H7 (cell line): ENCODE measurements at places on chromosomes 11 and 22.

DNA sequence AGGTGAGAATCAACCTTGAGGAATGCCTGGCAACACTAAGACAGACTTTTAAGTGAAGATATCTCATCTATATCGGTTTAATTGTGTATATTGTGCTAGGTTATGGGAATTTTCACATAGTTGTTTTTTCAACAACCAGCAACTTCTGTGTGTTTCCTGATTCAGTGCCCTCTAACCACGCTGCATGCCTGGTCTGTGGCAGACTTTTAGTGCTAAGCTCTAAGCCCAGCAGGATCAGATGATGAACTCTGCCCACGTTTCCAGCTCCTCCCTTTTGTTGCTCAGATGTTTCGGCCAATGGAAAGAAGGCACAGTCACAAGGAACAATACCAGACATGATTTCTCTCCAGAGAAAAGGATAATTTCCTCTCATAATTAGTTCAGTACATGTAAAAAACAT lies 1.4 kb upstream of the VWA5A start:
- DNase-seq: no peak

DNA sequence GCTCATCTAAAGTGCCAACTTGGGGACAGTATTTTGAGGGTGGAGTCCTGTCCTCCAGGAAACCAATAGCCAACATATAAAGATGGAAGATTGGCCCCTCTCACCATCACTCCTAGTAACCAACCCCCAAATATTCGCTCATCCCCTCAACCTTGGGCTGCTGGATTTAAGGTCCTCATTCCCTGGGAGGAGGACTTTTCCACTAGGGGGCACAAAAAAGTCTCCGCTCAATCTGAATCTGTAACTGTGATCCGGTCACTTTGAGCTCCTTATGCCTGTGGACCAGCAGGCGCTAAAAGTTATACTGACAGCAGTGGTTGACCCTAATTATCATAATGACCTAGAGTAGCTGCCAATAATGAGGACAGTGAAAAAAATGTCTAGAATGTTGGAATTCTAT lies 20.5 kb upstream of the CLPB start:
- DNase-seq: peak; percentile 62

DNA sequence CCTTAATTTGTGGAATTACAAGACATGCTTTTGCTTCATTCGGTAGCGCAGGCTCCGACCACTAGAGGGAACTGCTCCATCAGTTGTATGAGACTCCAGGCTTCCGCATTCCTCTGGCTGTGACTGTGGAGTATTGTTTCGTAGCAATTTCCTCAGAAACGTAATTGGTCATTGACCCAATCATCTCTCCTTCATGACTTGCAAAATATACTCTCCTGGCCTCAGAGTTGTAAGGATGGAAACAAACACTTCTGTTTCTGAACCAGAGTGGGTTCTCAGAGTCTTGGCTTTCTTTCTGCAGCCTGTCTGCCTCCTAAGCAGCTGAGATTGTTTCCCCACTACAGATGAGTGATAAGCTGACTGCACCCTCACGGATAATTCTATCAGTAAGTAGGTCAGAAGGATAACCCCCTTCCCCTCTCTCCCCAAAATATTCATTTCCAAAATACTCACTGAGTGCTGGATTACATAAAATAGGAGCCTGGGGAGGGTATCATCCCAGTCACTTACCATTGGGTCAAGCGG lies 146.8 kb upstream of the ZC3H12C start:
- peak; percentile 64 for DNase-seq

- DNase-seq: no peak
These were observed 11.5 kb upstream of the GLYAT start for GRCh38 chr11:58742981-58743880.

- peak; percentile 55 for DNase-seq
These were observed 6.6 kb downstream of the TREH start for GRCh38 chr11:118672846-118673245.

GRCh38 chr11:119056421-119056999 lies 495 bp downstream of the HYOU1 start:
- peak; percentile 92 for DNase-seq

DNA sequence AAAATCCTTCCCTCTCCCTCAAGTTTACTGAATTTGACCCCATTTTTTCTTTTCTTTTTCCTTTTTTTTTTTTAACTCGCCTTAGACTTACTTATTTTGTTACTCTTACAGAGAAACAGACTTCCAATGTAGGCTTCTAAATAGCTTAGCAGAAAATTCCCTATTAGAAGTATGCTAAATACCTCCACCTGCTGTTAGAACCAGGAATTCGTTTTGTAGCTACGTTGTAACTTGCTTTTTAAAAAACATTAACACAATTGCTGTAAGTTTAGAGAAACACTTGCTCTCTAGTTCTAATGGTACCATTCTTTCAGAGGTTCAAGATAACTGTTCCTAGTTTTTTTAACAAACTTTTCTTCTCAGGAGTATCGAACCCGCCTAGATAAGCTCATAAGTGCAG lies 324.2 kb downstream of the DCDC1 start:
- DNase-seq: peak; percentile 43

DNA sequence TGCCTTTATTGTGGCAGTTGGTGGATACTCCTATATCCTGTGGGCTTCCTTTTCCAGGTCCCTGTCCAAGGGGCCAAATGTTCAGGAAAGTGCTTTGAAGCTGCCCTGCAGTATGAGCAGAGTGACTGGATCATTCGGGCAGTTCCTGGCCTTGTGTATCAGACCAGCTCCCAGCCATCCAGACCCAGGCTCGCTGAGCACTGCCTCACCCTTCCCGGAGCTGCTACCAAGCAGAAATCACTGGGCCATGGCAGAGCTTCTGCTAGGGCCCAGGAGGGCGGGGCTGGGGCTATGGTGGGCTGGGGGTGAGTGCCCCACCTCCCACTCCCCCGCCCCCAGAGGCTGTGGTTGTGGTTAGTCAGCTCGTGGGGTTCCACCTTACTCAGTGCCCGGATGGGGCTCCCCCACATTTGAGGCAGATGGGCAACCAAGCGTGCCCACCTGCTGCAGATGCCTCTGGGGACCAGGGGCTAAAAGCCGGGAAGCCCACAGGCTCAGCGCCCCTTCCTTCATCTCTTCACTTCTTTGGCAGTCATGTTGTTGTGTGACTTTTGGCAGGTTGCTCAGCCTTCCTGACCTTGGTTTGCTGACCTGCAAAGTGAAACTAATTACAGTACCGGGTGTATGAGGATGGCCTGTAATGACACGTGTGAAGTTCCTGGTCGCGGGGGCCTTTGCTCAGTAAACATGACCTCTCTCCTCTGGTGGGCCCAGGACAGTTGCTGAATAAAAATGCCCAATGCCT lies 2.1 kb upstream of the LRRC32 start:
- no peak for DNase-seq

- no peak for DNase-seq
These were observed 5.4 kb downstream of the MYO18B start for GRCh38 chr22:25747245-25747944.

DNA sequence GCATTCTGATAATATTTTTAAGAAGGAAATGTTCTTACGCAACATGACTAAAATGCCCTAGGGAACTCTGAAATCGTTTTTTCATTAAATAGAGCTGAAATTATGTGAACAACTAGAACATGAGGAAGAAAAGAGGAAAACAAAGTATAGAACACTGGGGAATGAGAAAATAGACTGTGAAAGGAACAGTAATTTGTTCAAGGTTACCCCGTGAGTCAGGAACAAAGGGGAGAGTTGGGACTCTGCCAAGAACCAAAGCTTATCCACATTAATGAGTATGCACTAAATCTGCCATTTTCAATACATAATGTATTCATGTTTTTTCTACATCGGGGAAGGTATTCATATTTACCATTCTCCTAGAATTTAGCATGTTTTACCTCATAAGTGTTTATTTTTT lies 961.8 kb upstream of the CCDC90B start:
- DNase-seq: no peak
